ENCODE measurements at places on chromosomes 4 and X.

GRCh38 chr4:8690216-8691150, 97.9 kb downstream of the CPZ start:
- no peak for DNase-seq

DNA sequence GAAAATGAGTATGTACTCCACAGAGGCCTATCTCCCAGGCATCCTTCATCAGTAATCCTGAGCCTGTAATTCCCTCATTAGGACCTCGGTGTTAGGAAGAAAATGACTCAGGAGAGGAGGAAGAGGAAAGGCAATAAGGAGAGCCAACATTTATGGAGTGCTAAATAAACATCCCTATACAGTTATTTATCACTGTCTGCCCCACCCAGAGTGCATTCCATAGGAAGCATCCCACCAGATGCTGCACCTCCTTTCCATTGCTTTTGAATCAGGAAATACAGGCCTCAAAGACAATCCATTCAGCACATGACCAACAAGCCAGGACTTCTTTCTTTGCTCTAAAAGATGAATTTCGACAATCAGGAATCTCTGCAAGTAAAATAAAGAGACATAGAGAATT, 47.6 kb downstream of the USP38 start:
- DNase-seq, result no peak

DNA sequence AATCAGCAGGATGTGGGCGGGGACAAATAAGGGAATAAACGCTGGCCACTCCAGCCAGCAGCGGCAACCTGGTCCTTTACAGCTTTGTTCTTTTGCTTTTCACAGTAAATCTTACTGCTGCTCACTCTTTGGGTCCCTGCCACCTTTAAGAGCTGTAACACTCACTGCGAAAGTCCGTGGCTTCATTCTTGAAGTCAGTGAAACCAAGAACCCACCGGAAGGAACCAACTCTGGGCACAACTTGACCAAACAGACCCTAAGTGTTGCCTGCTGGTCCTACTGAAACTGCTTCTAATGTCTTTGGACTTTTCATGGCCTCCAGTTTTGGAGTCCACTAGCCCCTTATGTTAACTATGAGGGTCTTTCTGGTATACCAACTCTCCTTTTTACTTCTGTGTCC, 566.2 kb upstream of the IGFBP7 start:
- DNase-seq, result no peak

DNA sequence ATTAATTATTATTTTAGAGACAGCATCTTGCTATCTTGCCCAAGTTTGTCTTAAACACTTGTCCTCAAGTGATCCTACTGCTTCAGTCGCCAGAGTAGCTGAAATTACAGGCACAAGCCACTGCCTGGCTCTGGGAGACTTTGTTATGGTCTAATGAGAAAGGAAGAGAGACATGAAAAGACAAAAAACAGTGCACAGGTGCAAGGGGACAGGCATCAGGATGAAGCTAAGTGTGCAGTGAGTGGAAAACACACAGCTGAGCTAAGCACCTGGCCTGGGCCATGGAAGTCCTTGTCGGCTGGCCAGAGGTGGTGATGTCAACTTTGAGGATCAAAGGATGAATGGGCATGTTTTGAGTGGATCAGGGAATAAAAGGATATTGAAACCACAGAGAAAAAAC, 102.7 kb downstream of the HS3ST1 start:
- DNase-seq, result no peak

DNA sequence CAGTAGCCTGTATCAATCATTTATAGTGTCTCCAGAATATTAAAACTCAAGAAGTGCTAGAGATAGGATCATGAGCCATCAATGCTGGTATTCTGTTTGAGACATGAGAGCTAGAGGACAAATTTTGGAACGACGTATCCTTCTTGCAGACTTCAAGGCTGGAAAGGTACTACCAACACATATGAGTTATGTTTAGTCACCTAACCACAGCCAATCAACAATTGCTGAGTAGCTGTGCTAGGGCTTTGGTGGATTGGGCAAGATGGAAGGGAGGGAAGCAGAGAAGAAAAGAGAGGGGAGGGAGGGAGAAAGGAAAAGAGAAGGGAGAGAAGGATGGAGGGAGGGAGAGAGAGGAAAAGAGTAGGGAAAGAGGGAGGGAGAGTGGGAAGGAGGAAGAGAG, 21.6 kb upstream of the RAI2 start:
- DNase-seq, result no peak

GRCh38 chr4:43763029-43763610, 685.5 kb downstream of the KCTD8 start:
- no peak for DNase-seq

GRCh38 chr4:79498282-79498681, 90.3 kb upstream of the GK2 start:
- DNase-seq, result no peak

GRCh38 chr4:156158747-156159146, 205.1 kb upstream of the CTSO start:
- no peak for DNase-seq

DNA sequence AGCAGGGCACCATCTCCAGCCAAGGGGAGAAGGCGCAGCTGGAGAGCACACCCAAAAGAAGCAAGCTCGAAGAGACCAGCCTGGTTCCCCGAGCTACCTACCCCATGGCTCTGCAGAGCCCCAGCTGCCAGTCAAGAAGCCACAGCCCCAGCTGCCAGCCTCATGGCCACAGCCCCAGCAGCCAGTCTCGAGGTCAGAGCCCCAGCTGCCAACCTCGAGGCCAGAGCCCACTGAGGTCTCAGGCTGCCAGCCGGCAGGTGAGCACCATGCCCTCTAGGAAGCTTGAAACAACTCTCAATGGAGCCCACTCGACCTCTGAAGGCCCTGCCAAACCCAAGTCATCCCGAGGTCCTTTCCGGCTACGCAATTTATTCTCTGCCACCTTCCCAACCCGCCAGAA, 27.0 kb upstream of the PRPS1 start:
- DNase-seq, result no peak

- DNase-seq, result no peak
Measured at GRCh38 chrX:47748576-47748975, 88.1 kb upstream of the ZNF81 start.

DNA sequence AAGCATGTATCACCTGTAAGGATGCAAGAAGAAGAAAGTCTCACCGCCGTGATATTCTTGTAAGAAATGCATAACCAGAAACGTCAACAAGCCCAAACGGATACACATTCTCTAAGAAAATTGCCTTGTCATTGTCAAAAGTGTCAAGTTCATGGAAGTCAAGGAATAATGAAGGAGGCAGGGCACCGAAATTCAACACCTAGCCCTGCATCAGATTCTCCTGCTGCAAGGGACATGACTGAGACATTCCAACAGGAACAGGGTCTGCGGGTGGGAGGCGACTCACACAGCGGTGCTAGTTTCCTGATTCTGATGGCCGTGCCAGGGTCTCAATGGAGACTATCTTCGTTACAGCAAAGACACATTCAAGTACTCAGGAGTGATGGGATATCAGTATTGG, 26.7 kb downstream of the IRF2 start:
- no peak for DNase-seq

DNA sequence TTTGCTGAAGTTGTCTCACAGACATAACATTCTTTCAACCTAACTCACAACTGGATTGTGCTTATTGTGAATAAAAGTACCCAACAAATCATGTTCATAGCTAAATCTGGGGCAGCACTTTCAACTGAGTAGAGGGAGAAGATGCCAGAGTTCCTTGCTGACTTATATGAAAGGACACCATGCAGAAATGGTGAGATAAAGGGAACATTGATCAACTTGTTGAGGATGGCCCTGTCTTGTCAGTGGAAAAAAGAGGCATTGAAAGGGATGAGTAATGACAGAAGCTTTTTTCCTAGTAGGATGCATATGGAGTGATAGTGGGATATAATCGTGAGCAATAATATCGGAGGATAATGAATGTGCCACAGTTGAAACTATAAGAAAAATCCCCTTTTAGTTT, 221.7 kb downstream of the ARHGAP24 start:
- DNase-seq, result no peak

- DNase-seq, result no peak
Measured at GRCh38 chr4:168335621-168336020, 17.1 kb upstream of the DDX60 start.

DNA sequence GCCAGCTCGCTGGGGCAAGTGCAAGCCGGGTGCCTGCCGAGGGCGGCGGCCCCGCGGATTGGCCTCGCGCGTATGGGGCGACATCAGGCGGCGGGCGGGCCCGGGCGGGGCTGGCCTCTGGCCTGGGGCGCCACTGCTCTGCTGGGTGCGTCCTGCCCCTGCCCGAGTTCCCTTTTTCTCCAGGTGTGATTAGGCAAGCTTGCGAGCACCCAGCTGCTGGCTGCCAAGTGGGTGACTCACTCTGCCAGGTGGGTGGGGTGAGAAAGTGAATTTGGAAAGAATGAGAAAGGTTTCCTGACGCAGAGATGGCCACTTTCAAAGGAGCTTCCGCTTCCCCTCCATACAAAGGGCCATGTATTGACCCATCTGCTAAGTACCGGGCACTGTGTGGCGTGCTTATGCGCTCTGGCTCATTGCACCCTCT, 32.5 kb downstream of the FGFBP1 start:
- no peak for DNase-seq

GRCh38 chrX:100948557-100948956, 19.8 kb upstream of the XKRX start:
- DNase-seq, result no peak

- no peak for DNase-seq
Measured at GRCh38 chr4:89491761-89492160, 184.2 kb upstream of the GPRIN3 start.

- DNase-seq, result no peak
Measured at GRCh38 chr4:27245216-27245615, 384.6 kb downstream of the STIM2 start.

GRCh38 chr4:87848622-87849351, 16.0 kb downstream of the MEPE start:
- DNase-seq, result no peak

All from stimulated activated CD8-positive, alpha-beta memory T cell treated with anti-CD3 and anti-CD28 coated beads, Interleukin-12 subunit alpha, Interleukin-12 subunit beta, amount 100 ng/mL, for 4 hours (primary cell).